Heart left ventricle (tissue), 16 donors: ENCODE measurements at places on chromosomes 16 and 17. TPM values are rescaled to one million over a fixed set of nuclear protein-coding genes. Genes with fewer than 3 reads are reported as not detected.

The RAB37 gene
- 2.0 TPM for total RNA-seq

The PHOSPHO1 gene
- 0.66 TPM for total RNA-seq

The LRRC46 gene
- total RNA-seq, result not detected

The FA2H gene
- not detected for total RNA-seq

The KIF2B gene
- total RNA-seq, result not detected

The SLFN12L gene
- total RNA-seq, result 0.48 TPM
